KG1 (cell line): ENCODE measurements at places on chromosomes 1 and 21.

GRCh38 chr1:218588540-218589172 lies 243.5 kb downstream of the TGFB2 start:
- no peak for DNase-seq

GRCh38 chr1:226486161-226486560 lies 62.4 kb upstream of the STUM start:
- no peak for DNase-seq

DNA sequence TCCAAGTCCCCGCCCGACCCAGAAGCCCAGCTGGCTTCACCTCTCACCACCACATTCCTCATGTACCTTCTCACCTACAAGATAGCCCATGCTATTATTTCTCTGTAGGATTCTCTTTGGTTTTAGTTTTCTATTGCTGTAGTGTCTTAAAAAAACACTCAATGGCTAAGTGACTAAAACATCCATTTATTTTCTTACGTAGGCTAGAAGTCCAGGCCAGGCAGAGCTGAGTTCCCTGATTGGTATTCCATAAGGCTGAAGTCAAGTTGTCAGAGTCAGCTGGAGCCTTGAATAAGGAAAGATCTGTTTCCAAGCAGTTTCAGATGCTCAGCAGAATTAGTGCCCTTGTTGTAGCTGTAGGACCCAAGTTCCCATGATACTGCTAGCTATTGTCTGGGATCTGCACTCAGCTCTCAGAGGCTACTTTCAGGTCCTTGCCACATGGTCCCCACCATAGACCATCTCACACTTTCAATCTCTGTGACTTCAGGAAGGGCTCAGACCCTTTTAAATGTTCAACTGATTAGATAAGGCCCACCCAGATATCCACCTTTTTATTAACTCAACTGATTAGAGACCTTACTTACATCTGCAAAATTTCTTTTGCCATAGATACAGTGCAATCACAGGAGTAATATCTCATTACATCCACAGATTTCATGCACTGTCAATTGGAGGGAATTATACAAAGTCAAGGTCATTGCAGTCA lies 371.0 kb downstream of the TGFB2 start:
- DNase-seq: no peak

DNA sequence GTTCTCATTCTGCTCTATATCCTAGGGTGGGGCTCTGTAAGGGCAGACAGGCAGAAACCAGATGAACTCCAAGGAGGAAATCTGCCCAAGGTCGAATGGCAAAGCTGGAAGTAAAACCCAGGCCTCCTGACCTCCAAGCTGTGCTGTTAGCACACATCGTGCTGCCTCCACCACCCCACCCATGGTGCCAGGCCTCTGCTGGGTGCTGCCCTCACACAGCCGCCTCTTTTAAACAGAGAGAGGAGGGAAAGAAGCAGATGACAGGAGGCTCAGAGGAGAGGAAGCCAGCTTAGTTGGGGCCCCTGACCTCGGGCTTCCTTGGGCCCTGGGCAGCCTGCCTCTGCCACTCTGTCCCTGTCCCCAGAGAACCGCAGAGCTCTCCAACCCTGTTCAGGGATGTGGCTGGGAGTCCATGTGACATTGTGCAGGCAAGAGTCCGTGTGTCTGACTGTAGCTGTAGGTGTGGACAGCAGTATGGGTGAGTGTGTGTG lies 1.1 kb downstream of the SYNC start:
- no peak for DNase-seq

GRCh38 chr1:58809325-58810010 lies 25.6 kb upstream of the JUN start:
- DNase-seq: no peak

DNA sequence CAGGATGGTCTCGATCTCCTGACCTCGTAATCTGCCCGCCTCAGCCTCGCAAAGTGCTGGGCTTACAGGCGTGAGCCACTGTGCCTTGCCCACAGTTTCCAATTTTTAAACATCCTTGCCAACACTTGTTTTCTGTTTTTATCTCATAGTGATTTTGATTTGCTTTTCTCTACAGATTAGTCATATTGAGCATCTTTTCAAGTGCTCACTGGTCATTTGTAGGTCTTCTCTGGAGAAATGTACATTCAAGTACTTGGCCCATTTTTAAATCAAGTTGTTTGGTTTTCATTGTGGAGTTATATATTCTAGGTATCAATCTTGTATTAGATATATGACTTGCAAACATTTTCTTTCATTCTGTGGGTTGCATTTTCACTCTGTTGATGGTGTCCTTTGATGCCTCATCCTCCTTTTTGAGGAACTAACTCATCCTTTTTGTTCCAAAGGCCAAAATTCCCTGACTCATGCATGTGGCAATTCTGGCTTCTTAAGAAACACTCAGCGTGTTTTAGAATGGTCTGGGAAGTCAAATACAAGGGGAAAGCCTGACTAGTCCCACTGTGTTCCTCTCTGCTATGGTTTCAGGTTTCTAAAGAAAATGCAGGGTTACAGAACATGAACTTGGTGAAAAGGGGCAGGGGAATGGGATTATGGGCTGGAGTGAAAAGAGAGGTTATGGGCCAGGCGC lies 37.3 kb downstream of the PTAFR start:
- DNase-seq: no peak

GRCh38 chr1:23214640-23215039 lies 2.7 kb downstream of the HTR1D start:
- no peak for DNase-seq

GRCh38 chr1:32240140-32240951 lies 6.7 kb upstream of the FAM167B start:
- DNase-seq: no peak

DNA sequence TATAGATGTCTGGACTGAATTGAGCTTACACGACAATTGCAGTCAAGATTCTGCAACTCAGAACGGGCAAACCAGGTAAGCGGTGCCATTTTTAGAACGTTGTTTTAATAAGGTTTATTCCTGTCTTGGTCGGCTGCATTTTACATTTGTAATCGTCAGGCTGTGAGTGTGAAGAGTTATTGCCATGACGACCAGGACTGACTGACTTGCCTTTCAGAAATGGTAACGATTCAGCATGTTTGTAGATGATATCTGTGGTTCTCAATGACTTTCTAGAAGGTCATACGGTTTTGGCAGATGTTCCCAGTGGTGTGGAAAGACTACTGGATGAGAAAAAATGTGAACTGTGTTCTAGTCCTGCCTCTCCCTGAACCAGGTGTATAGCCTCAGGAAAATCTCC lies 271.3 kb upstream of the B3GALT2 start:
- DNase-seq: no peak

DNA sequence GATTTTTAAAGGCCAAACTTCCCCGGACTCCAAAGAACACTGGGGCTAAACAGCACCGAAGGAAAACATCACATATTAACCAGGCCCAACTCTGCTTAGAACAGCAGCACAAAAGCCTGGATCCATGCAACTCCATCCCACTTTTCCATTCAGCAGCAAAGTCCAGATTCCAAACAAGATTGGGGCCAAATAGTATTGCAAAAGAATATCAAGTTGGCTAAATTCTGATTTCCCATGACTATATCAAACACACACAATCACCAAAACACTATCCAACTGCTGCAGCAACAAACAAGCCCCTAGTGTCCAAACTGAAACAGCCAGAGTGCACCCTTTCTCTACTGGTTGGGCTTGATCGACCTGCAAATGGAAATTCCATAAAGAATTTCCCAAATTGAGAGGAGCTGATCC lies 19.4 kb upstream of the TMEM125 start:
- no peak for DNase-seq

- DNase-seq: no peak
Observed at GRCh38 chr1:95122151-95122697, 5.1 kb downstream of the TLCD4 start.

- no peak for DNase-seq
Observed at GRCh38 chr1:195053478-195053877, 1554.8 kb downstream of the KCNT2 start.

- DNase-seq: no peak
Observed at GRCh38 chr1:43743206-43743605, 35.9 kb downstream of the ST3GAL3 start.

DNA sequence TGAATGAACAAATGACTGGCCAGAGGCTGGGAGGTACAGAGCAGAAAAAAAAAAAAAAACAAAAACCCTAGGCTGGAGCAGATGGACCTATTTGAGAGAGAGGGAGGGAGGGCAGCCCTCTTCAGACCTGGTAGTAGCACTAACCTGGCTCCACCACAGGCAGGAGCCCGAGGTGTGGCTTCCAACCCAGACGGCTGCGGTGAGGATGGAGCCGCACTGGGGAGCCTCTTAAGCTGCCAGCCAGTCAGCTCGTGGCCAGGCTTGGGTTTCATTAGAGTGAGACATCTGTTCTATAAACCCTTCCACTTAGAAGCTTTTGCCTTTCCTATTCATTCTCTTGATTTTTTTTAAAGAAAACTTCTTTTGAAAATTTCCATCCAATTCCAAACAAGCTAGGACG lies 16.8 kb downstream of the LGR6 start:
- DNase-seq: no peak

DNA sequence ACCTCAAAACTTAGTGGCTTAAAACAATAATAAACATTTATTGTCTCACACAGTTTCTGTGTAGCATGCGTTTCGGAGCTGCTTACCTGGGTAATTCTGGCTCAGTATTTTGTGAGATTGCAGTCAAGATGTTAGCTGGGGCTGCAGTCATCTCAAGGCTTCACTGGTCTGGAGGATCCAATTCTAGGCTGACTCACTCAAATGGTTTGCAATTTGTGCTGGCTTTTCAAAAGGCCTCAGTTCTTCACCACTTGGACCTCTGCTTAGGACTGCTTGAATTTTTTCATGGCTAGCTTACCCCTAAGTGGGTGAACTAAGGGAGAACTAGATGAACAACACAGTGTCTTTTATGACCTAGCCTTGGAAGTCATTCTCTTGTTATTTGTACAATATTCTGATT lies 21.0 kb downstream of the XPR1 start:
- DNase-seq: no peak

DNA sequence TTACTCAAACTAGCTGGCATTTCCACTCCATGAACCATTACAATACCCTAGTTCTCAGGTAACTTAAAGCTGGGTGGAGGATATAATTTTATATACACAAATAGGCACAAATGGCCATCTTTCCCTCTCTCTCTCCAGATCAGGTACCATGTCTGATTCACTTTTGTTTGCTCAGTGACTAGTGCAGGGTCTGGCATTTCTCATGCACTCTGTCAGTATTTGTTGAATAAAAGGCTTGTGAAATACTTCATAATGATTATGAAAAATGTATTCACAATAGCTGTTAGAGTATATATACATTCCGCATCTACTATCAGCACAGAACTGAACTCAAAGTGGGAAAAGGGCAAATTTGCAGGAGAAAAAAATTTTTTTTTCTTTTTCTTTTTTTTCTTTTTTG lies 510.2 kb upstream of the USP24 start:
- no peak for DNase-seq

DNA sequence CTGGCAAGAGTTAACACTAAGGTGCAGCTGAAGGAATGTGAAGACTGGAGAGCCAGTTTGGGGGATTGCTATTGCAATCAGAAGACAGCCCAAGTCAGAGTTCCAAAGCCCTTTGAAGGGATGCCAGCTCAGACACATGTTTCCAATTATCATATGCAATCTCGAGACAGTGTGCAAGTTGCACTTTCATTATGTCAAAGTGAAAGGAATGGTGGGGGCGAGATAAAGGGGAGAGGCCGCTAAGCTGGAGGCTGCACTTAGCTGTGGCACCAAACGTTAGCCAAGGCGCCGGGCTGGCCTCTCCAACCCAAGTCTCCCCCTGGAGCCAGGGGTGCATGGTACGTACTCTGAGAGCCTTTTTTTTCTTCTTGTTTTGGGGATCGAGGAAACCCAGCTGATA lies 58.0 kb downstream of the NGF start:
- DNase-seq: no peak

DNA sequence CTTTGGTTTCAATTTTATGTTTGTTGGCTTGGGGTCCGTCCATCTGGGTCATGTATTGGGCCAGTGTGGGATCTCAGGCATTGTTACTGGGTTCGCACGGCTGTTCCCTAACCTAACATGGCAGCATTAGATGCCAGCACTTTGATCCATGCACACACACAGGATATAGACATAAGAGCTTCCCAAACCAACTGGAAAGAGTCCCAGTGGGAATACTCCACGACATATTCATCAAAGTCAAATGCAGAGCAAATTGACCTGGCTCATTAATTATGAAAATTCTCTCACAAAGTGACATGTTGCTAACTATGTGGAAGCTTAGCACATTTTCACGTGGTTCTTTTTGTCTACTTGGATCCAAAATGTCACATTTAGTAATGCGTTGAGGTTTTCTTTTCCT lies 130.4 kb downstream of the SETD4 start:
- DNase-seq: no peak

GRCh38 chr1:173153503-173153902 lies 53.6 kb downstream of the TNFSF4 start:
- no peak for DNase-seq

DNA sequence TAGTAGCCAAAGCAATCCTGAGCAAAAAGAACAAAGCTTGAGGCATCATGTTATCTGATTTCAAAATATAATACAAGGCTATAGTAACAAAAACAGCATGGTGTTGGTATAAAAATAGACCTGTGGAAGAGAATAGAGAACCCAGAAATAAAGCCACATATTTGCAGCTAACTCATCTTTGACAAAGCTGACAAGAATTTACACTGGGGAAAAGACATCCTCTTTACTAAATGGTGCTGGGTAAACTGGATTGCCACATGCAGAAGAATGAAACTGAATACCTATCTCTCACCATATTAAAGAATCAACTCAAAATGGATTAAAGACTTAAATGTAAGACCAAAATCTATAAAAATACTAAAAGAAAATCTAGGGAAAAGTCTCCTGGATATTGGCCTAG lies 59.5 kb upstream of the CD55 start:
- no peak for DNase-seq

- no peak for DNase-seq
Observed at GRCh38 chr1:177793900-177794299, 176.0 kb downstream of the SEC16B start.

DNA sequence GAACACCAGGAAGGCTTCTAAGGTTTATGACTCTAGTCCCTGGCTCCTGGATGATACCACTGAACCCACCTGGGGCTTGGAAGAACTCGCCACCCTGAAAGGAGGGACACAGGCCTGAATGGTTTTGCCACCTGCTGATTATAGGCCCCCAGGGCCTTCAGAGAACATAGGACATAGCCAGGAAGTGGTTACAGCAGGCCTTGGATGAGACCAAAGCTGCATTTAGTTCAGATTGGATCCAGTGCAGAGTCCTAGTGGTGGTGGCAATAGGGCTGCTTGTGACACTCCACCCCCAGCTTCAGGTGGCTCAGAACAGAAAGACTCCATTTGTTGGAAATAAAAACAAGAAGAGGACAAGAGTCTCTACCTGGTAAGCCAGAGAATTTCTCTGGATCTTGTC lies 101.6 kb upstream of the PLPPR5 start:
- DNase-seq: no peak

DNA sequence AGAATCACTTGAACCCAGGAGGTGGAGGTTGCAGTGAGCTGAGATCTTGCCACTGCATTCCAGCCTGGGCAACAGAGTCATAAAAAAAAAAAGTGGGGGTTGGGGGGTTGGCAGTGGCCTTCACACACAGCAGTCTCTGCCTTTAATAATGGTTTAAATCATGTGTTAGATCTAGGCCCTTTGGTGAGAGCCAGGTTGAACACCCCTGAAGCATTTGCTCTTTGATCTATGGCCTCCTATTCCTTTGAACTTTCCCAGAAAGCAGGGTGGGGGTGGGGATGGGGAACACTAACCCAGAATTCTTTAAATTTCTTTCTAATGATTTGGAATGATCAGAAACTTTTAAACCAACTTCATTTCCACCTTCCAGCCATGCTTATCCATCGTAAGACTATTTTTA lies 313.0 kb downstream of the KIF26B start:
- no peak for DNase-seq

- no peak for DNase-seq
Observed at GRCh38 chr1:62588000-62588399, 9.3 kb upstream of the ANGPTL3 start.

GRCh38 chr1:76260279-76260678 lies 185.7 kb downstream of the ST6GALNAC3 start:
- no peak for DNase-seq
